ENCODE measurements at places on chromosomes 12 and 14.
A peak's percentile ranks its signal among the peaks of the same experiment; 100 is the strongest.

DNA sequence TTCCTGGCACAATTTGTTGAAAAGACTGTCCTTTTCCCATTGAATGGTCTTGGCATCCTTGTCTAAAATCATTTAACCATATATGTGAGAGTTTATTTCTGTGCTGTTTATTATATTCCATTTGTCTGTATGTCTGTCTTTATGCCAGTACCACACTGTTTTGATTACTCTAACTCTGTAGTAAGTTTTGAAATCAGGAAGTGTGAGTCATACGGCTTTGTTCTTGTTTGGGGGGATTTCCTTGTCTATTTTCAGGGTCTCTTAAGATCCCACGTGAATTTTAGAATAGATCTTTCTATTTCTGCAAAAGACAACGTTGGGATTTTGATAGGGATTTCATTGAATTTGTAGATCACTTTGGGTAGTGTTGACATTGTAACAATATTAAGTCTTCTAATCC is 88.5 kb downstream of the MYRFL start:
- no peak for DNase-seq

GRCh38 chr12:7108796-7109571 is at the start of gene C1RL:
C1RL (minus strand) TSS chr12:7109214; CDS start chr12:7109180, 34 bp downstream.
- DNase-seq: peak; percentile 82

GRCh38 chr12:51393676-51394545 is 2.7 kb upstream of the GALNT6 start:
- no peak for DNase-seq

- DNase-seq: no peak
Observed at GRCh38 chr14:37470251-37470650, 124.8 kb downstream of the FOXA1 start.

- peak; percentile 81 for DNase-seq
Observed at GRCh38 chr14:23568021-23568599, 519 bp upstream of the AP1G2 start.
